ENCODE measurements at places on chromosomes 1 and 21.

DNA sequence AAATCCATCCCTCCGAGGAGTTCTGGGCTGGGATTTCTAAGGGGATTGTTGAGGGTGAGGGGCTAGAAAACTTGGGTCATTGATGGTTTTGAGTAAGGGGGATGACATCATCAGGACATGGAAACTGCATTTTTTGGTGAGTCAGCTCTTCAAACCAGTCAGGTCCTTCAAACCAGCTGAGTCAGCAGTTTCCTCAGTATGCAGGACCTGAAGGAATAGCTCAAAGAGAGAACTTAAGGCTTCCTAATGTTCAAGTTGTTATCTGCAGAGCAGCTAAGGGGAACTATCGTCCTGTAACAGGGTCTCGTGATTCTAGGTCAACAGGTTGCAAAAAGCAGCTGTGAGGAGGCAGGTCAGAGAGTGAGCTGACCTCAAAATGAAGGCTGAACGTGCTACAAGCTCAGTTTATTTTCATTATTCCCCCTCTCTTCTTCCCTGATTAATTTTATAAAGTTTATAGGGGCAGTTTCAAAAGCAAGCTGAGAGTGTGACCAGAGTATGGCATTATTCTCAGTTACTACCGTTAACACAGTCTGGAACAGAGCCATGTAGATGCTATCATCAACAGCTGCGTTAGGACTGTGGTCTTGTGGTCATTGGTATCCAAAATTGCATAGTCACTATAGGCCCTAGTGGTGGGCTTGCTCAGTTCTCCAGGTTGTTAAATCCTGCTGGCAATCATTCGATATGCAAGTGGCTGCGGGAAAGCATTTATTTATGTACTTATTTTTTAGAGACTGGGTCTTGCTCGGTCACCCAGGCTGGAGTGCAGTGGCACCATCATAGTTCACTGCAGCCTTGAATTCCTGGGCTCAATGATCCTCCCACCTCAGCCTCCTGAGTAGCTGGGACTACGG is 10.7 kb upstream of the SDC3 start:
- DNase-seq: peak; percentile 11

GRCh38 chr1:14245954-14246353 is 352.5 kb upstream of the KAZN start:
- DNase-seq: no peak

DNA sequence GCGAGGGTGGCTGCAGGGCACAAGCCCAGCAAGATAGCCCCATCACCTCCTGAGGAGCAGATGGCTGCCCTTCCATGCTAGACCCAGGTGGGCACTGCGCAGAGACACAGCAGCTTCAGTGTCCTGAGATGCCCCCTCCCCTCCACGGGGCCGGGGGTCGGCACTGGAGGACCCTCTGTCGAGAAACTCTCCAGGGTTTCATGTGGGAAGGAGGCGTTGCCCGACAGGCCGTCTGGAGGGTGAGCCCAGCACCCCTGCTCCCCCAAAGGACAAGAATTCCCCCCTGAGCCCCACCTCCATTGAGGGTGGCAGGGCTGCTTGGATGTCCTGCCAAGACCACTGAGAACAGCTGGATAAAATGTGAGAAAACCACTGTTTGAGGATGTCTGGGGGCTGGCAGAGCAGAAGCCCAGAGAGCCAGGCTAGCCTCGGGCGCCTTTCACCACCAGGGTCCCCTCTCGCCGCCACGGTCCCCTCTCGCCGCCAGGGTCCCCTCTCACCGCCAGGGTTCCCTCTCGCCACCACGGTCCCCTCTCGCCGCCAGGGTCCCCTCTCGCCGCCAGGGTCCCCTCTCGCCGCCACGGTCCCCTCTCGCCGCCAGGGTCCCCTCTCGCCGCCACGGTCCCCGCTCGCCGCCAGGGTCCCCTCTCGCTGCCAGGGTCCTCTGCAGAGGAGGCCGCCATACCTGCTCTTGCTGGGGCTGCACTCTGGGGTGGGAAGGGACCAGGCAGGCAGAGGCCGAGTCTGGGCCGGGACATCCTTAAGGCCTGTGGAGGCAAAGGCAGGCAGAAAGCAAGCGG is 44.2 kb downstream of the SLC19A1 start:
- DNase-seq: no peak

- DNase-seq: no peak
Measured at GRCh38 chr1:69929308-69930057, 275.9 kb downstream of the LRRC40 start.

DNA sequence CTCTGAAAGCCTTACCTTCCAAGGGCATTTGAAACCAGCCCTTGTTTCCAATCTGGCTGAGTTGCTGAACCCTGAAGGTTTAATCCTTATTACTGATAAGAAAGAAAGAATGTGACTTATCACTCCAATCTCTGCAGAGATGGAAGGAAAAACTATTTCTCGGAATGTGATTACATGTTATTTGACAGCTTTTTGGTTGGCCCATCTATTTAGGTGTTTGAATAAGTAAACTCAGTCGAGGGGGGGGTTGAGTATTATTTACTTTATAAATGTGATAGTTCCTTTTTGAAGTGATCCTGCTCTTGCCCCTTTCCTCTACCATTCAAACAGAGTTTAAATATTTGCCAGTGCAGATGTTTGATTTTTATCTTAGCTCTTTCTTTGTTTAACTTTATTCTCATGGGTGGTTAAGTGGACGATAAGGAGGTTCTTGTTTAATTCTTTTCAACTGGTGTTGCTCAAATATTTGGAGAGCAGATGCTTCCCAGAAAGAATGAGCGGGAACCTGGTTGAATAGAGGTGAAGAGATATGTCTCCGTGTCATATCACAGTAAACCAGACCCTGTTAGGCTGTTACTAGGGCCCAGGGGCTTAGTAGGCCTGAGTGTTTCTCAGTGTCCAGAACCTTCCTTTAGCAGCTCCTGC is 126.1 kb downstream of the CACHD1 start:
- DNase-seq: no peak

GRCh38 chr1:157278383-157279137 is 140.4 kb upstream of the ETV3 start:
- DNase-seq: no peak

- no peak for DNase-seq
Measured at GRCh38 chr1:169371404-169371803, 3.4 kb downstream of the BLZF1 start.
